ENCODE measurements at places on chromosomes 1 and 21. TPM values are rescaled to one million over a fixed set of nuclear protein-coding genes. Genes with fewer than 3 reads are reported as not detected.

Gene ANGPTL7
- not detected for total RNA-seq

Gene CELA3A
- total RNA-seq: not detected

Gene GBP1
- total RNA-seq: 68.2 TPM

Gene VWA5B1
- total RNA-seq: not detected

Gene FAM72B
- under 0.01 TPM for total RNA-seq

Gene C8A
- total RNA-seq: not detected
